A549 treated with Hydrocortisone at 1 μM for 4 hours (cell line): ENCODE measurements at places on chromosomes 3 and 15. TPM values are rescaled to one million over a fixed set of nuclear protein-coding genes. Genes with fewer than 3 reads are reported as not detected.

Gene SCAMP2
- 62.6 to 67.1 TPM (median 64.1 TPM) in 5 replicates for total RNA-seq

Gene TERC
- total RNA-seq, result 0.91 TPM in 1 of 5 replicates, not detected in the others

Gene KBTBD12
- total RNA-seq, result not detected in 5 replicates

Gene DNAJC13
- total RNA-seq, result 11.9 to 16.1 TPM (median 12.6 TPM) in 5 replicates

Gene IGSF10
- total RNA-seq, result 0.30 to 0.54 TPM (median 0.47 TPM) in 5 replicates

Gene SLC28A1
- 0.03 to 0.06 TPM in 2 of 5 replicates, not detected in the others for total RNA-seq

Gene CEP97
- total RNA-seq, result 3.0 to 6.3 TPM (median 5.2 TPM) in 5 replicates

Gene DUOXA1
- total RNA-seq, result 0.07 to 0.18 TPM (median 0.08 TPM) in 5 replicates

Gene TMEM44
- 10.2 to 12.2 TPM (median 10.9 TPM) in 5 replicates for total RNA-seq

Gene FETUB
- total RNA-seq, result 0.12 to 0.34 TPM (median 0.15 TPM) in 3 of 5 replicates, not detected in the others

Gene GOLGA6L7
- not detected in 5 replicates for total RNA-seq

Gene CLDN18
- total RNA-seq, result not detected in 5 replicates

Gene PIGZ
- 1.1 to 1.9 TPM (median 1.5 TPM) in 5 replicates for total RNA-seq

Gene RNU5B-1
- not detected in 5 replicates for total RNA-seq

Gene STRIT1
- not detected in 5 replicates for total RNA-seq

Gene EPHB1
- 0.05 to 0.09 TPM (median 0.06 TPM) in 4 of 5 replicates, not detected in the other for total RNA-seq
